HFFc6 (cell line): ENCODE measurements at places on chromosomes 2 and 18. TPM values are rescaled to one million over a fixed set of nuclear protein-coding genes. Genes with fewer than 3 reads are reported as not detected.

- no peak for DNase-seq
- H3K4me3 ChIP-seq = no peak overlapping the region
- no peaks in the 10 kb centered on the region for H3K36me3 ChIP-seq
- no peaks in the 10 kb centered on the region for H3K4me1 ChIP-seq
- H3K27ac ChIP-seq = no peak overlapping the region
These were observed 19.4 kb upstream of the ALPI start for GRCh38 chr2:232436381-232437194.

- DNase-seq = no peak
- H3K27ac ChIP-seq = peak overlapping the region; percentile 97
- H3K36me3 ChIP-seq = peaks cover 22% of the 10 kb centered on the region
- peaks cover 100% of the 10 kb centered on the region for H3K4me1 ChIP-seq
- no peaks in the 10 kb centered on the region for H3K27me3 ChIP-seq
- peak overlapping the region; percentile 86 for H3K4me3 ChIP-seq
These were observed 21.0 kb downstream of the MYO1B start for GRCh38 chr2:191266201-191266600.

Gene LYG2
- total RNA-seq = not detected in 2 replicates

GRCh38 chr18:51039138-51040112 is 9.4 kb downstream of the SMAD4 start:
- H3K27ac ChIP-seq = peak overlapping the region; percentile 26
- H3K27me3 ChIP-seq = no peaks in the 10 kb centered on the region; the same call in 1 of the 2 replicates
- peaks cover 14% of the 10 kb centered on the region for H3K36me3 ChIP-seq
- H3K4me3 ChIP-seq = no peak overlapping the region; the same call in 1 of the 2 replicates

DNA sequence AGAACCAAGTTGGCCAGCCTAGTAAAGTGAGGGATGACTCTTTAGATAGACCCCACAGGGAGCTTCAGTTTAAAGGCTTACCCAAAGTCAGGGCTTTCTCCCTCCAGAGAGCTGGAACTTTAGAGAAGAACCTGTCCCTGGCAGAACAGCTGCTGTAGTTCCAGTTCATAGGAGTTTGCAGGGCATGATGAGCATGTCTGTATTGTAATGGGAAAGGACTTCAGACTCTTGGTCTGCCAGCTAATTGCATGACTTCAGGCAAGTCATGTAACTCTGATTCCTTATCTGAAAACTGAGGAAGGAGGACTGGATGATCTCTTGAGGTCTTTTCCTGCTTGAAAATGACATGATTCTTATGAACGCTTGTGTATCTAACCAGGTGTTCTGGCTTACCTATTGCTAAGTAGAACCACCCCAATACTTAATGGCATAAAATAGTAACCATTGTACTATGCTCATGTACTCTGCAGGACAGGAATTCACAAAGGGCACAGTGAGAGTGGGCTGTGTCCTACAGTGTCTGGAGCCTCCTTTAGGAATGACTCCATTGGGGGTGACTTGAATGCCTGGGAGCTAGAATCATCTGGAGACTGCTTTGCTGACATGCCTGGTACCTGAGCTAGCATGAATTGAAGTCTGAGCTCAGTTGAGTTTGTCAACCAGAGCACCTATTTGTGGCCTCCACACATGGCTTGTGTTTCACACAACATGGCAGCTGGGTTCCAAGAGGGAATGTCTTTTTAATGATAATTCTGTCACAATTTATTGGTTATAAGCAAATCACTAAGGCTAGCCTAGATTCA is 18.9 kb downstream of the SP5 start:
- H3K27ac ChIP-seq = no peak overlapping the region
- no peaks in the 10 kb centered on the region for H3K27me3 ChIP-seq
- H3K36me3 ChIP-seq = no peaks in the 10 kb centered on the region
- peaks cover 6% of the 10 kb centered on the region for H3K4me1 ChIP-seq
- no peak for DNase-seq
- no peak overlapping the region for H3K4me3 ChIP-seq

GRCh38 chr2:8986327-8986976 is 17.0 kb downstream of the MBOAT2 start:
- DNase-seq = no peak
- no peaks in the 10 kb centered on the region for H3K27me3 ChIP-seq
- peaks cover 83% of the 10 kb centered on the region for H3K4me1 ChIP-seq
- H3K27ac ChIP-seq = peak overlapping the region; percentile 64
- H3K36me3 ChIP-seq = no peaks in the 10 kb centered on the region

GRCh38 chr2:65790676-65790935 is 358.2 kb upstream of the SPRED2 start:
- H3K4me3 ChIP-seq = no peak overlapping the region
- no peak for DNase-seq
- no peak overlapping the region for H3K27ac ChIP-seq
- H3K27me3 ChIP-seq = peaks cover 2% of the 10 kb centered on the region
- H3K36me3 ChIP-seq = no peaks in the 10 kb centered on the region

Gene SRBD1
- 9.6 to 12.4 TPM (median 10.0 TPM) in 3 replicates for total RNA-seq

DNA sequence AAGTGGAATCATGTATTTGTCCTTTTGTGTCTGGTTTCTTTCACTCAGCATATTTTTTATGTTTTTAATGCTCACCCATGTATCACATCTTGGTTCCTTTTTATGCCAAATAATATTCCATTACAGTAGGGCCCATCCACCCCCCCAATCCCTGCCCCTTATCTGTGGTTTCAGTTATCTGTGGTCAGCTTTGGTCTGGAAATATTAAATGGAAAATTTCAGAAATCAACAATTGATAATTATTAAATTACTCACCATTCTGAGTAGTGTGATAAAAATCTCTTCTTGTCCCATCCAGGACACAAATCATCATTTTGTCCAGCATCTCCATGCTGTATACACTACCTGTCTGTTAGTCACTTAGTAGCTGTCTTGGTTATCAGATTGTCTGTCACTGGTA is 66.7 kb downstream of the BIRC6 start:
- peaks cover 52% of the 10 kb centered on the region for H3K36me3 ChIP-seq
- no peaks in the 10 kb centered on the region; the same call in none of the 2 replicates for H3K27me3 ChIP-seq
- H3K4me1 ChIP-seq = peaks cover 93% of the 10 kb centered on the region
- H3K27ac ChIP-seq = peak overlapping the region; percentile 81

- H3K4me3 ChIP-seq = no peak overlapping the region
- no peaks in the 10 kb centered on the region for H3K4me1 ChIP-seq
- no peak overlapping the region for H3K27ac ChIP-seq
- peaks cover under 1% of the 10 kb centered on the region; the same call in 1 of the 2 replicates for H3K27me3 ChIP-seq
- peaks cover 5% of the 10 kb centered on the region for H3K36me3 ChIP-seq
These were observed 45.7 kb upstream of the MYCN start for GRCh38 chr2:15894481-15895144.
